ENCODE measurements at places on chromosomes 7 and 10.

DNA sequence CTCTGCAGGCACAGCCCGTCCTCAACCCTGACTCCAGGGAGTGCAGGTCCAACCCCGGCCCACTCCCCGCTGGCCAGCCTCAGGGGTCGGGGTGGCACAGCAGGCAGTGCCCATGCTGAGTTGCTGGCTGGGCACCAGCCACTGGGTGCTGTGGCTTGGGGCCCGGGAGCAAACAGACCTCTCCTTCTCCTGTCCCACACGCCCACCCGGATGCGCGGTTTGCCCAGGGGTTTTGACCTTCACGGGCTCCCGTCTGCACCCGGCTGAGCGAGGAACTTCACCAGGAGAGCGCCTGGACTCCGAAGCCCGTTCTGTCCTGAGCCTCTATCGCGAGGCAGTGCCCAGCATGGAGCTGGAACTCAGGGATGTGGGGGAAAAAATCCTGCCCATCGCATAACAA lies 2.6 kb upstream of the GRIFIN start:
- DNase-seq: no peak

GRCh38 chr7:26514633-26515032 lies 223.0 kb downstream of the SNX10 start:
- DNase-seq: no peak

DNA sequence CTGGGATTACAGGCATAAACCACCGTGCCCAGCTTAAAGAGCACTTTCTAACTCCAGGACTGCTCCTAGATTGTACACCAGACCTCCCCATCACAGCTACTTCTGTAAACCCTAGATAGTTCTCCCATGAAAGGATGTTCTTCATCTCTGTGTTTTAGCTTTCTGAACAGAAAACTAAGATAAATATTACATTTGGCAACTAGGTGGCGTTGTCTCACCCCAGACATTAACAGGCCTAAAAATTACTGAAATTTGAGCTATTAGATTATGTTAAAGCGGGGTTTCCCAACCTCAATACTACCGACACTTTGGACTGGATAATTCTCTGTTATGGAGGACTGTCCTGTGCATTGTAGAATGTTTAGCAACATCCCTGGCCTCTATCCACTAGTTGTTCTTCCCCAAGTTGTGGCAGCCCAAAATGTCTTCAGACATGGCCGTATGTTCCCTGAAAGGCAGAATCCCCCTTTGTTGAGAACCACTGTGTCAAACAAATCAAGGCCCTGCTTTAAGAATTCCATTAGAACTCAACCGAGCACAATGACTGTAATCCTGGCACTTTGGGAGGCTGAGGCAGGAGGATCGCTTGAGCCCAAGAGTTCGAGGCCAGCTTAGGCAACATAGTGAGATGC lies 19.1 kb downstream of the ATOH7 start:
- peak; percentile 33 for DNase-seq

GRCh38 chr10:24723386-24723787 lies 300 bp downstream of the ARHGAP21 start:
- no peak for DNase-seq

DNA sequence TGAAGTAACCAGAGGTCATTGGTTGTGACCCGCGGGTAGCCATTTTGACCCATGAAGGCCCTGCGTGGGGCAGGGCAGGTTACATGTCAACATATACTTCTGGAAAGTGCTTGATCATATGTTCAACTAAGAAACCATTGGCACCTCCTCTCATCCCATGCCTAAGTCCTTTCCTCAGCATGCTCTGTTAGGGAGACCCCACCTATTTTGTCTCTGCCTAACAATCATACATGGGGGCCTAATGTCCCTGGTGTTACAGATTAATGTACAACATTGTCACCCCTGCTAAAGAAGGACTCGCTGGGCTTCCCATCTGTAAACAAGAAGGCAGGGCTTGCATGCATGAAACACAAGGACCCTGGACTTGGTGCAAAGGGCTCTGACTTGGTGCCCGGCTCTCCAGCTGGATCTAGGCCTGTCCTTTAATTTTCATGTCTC lies 133.7 kb upstream of the TNS3 start:
- DNase-seq: no peak

- DNase-seq: no peak
Measured at GRCh38 chr7:80732630-80733029, 94.2 kb downstream of the CD36 start.

- peak; percentile 88 for DNase-seq
Measured at GRCh38 chr7:148084138-148084537, 506.4 kb upstream of the C7orf33 start.

DNA sequence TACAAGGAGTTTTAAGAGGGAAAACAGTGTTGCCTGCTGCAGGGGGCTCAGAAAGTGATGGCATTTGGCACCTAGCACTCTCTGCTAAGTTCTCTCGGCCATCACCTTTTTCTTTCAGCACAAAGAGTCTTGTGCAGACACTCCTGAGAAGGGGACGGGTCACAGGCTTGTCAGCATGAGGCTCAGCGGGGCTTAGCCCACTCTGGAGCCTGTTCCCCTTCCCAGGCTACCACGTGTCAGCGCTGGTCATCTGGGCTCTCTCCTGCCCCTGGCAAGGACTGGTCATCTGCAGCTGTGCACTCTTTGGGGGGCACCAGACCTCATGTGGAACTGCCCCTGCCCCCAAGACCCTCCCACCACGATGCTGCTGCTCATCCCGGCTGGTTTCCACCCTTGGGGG lies 152.1 kb upstream of the MKI67 start:
- no peak for DNase-seq

DNA sequence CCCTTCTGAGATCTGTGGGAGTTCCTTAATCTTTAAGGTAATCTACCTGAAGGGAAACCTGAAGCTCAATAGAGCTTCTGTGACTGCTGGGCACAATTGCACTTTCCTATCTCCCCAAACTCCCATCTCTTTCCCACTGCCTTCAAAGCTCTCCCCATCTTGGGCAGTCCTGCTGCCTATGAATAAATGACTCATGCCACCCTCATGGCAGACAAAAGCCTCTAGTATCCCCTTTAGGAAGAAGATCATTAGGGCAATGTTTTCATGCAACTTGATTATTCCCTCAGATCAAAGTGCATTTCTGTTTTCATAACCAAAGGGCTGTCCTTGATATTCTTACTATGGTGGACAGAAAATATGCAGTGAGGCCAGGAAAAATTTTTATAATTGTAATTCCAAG lies 704.9 kb upstream of the LRRN3 start:
- no peak for DNase-seq

DNA sequence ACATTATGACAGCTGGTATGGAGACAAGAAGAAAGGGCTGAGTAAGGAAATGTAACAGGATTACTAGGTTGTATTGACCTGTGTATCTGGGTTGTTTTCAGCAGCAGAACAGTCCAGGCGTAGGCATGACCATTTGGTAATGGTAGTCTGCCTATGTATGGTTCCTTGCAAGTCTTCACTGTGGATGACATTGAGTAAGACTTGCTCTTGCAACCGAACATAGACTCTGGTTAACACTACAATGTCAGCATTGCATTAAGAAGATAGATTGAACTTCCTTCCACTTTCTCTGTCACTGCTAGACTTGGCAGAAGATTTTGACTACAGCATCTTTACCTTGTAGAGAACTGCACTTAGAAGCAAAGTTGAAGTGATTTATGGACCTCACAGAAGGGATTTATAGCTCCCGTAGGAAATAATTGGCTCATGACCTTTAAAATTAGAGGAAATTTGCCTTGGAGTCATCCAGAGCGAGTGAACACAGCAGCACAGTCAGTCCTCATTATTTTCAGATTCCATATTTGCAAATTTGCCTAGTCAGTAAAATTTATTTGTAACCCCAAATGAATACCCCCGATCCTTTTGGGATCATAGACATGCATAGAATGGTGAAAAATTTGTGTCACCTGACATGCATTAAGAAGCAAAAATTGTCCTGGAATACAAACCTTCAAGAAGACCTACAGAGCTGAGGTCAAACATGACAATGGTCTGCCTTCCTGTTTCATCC lies 79.6 kb upstream of the STRIP2 start:
- DNase-seq: no peak

- no peak for DNase-seq
Measured at GRCh38 chr10:5293691-5294550, 70.8 kb upstream of the UCN3 start.

- no peak for DNase-seq
Measured at GRCh38 chr7:121046893-121047468, 58.5 kb downstream of the CPED1 start.

- DNase-seq: no peak
Measured at GRCh38 chr10:112899391-112900065, 50.5 kb upstream of the TCF7L2 start.

GRCh38 chr10:58967551-58968388 lies 208.7 kb upstream of the PHYHIPL start:
- DNase-seq: peak; percentile 87

GRCh38 chr7:152541892-152542291 lies 106.1 kb upstream of the KMT2C start:
- DNase-seq: no peak

- no peak for DNase-seq
Measured at GRCh38 chr7:30503274-30504212, 1.1 kb downstream of the GGCT start.

- DNase-seq: no peak
Measured at GRCh38 chr10:100579261-100580090, 43.7 kb downstream of the HIF1AN start.

Data from globus pallidus (tissue), 1 donor.